ENCODE measurements at places on chromosomes 7 and 10. TPM values are rescaled to one million over a fixed set of nuclear protein-coding genes. Genes with fewer than 3 reads are reported as not detected.
A peak's percentile ranks its signal among the peaks of the same experiment; 100 is the strongest.

XRCC2 gene
- total RNA-seq: 1.7 TPM

LEP gene
- total RNA-seq: 7.4 TPM

PCDH15 gene
- total RNA-seq: 0.25 TPM

CAMK2B gene
- total RNA-seq: 3.2 TPM

KEL gene
- 2.2 TPM for total RNA-seq

SAP25 gene
- total RNA-seq: 2.9 TPM

KCND2 gene
- total RNA-seq: 3.7 TPM

AKR1C2 gene
- total RNA-seq: 104 TPM

HOXA3 gene
- 3.9 TPM for total RNA-seq

DNA sequence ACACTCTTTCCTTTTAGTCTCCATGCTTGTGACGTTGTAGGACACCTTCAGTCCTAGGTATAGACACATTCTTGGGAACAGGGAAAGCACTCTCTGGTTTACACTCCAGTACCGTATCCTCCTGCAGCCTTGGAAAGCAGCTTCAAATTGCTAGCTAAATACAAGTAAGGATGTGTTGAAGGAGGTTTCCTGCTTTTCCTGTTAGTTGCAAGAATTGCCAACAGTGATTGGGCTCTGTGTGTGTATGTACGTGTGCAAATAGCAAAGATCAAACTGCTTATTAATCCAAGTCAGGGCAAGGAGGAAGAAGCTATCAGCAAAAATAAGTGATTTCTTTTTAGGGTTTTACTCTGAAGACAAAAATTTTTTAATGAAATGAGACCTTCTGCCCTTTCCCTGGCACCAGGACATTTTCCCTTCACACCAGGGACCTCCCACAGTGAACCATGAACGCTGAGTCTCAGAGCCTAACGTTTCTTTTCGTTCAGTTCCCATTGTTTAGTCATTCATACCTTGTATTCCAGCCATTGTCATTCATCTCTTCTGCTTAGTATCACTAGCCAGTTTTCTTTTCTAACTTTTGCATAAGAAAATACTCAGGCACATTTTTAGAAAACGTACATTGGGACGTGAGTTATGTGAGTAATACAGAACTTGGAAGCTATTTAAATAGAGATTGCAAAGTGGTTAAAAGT, 36.9 kb upstream of the AUTS2 start:
- no peak overlapping the region for H3K27ac ChIP-seq
- no peak overlapping the region for H3K4me3 ChIP-seq
- no peaks in the 10 kb centered on the region for H3K27me3 ChIP-seq
- H3K36me3 ChIP-seq: no peaks in the 10 kb centered on the region
- no peak for DNase-seq

DNA sequence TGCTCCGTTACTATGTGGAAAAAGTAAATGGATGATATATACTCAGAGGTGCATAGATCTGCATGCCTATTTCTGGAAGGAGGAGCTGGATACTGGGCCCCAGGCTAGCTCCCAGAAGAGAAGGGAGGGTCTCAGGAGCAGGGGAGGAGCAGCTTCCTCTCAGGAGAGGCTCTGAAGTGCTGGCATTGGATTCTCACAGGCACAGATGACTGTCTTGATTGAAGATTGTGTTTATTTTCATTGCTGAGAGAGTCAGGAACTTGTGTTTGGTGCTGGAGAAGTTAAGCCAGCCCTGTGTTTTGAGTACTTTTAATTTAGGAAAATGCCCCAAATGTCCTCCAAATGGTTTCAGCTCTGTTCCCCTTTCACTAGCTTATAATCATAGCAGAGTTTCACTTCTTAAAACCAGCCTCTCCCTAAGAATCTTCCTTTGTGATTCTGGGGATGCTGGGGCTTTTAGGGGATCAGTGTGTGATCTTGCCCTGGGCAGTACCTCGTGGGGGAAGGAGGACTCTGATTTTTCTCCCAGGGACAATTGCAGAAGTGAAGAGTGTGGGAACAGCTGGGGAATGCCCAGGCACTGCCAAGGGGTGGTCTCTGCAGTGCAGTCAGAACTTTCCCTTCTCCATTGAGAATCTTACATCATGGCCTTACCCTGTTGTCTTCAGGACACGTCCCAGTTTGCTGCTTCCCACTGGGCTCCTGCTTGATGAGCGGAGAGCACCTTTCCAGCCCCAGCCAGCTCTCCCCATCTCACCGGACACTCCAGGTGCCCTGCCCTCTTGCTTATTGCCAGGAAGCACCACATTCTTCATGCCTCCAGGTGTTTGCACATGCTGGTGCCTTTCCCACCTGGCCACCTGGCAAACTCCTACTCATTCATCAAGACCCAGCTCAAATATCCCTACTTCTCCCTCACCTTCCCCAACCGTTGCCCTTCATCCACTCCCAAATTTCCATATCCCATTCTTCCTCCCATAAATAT, 102.8 kb downstream of the ARHGAP22 start:
- H3K27me3 ChIP-seq: no peaks in the 10 kb centered on the region
- H3K36me3 ChIP-seq: no peaks in the 10 kb centered on the region
- no peak overlapping the region for H3K4me3 ChIP-seq

DNA sequence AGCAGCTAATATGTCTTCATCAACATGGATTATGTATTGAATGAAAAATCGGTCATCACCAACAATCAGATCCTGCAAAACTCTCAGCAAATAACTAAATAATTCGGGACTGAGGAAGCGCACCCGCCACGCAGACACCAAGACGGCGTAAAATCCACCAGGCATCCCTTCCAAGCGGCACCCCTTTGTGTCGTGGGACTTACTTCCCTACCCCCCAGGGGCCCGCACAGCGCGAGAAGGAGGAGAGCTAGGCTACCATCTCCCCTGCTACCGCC, 721 bp downstream of the ARL3 start:
- H3K36me3 ChIP-seq: no peaks in the 10 kb centered on the region
- no peak for DNase-seq
- peak overlapping the region; percentile 88 for H3K4me3 ChIP-seq

GRCh38 chr10:15601819-15602218, 117.9 kb downstream of the ITGA8 start:
- no peak overlapping the region for H3K4me3 ChIP-seq
- no peak for DNase-seq
- H3K27me3 ChIP-seq: no peaks in the 10 kb centered on the region
- H3K36me3 ChIP-seq: no peaks in the 10 kb centered on the region

- no peak for DNase-seq
- H3K27ac ChIP-seq: no peak overlapping the region
Observed at GRCh38 chr7:98075801-98076200, 30.9 kb upstream of the LMTK2 start.

GRCh38 chr7:1112109-1112508, 24.2 kb downstream of the GPER1 start:
- H3K27me3 ChIP-seq: no peaks in the 10 kb centered on the region
- DNase-seq: no peak
- H3K36me3 ChIP-seq: no peaks in the 10 kb centered on the region

DNA sequence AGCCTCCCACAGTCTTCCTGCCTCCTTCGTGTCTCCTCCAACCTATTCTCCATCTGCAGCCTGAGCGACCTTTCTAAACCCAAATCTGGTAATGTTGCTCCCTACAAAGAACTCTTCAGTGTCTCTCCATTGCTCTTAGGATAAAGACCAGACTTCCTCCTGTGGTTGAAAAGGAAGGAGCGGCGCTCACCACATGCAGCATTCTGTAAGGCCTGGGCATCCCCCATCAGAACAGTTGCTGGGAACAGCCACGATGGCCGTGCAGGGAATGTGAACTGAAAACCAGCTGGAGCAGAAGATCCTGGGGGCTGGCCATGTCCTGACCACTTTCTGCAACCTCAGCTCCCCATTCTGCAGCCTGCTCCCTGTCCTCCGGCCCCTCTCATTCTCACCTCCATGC, 237.8 kb upstream of the ZMIZ1 start:
- no peaks in the 10 kb centered on the region for H3K36me3 ChIP-seq
- DNase-seq: no peak
- H3K27me3 ChIP-seq: no peaks in the 10 kb centered on the region
- H3K4me1 ChIP-seq: no peaks in the 10 kb centered on the region
- H3K27ac ChIP-seq: no peak overlapping the region

DNA sequence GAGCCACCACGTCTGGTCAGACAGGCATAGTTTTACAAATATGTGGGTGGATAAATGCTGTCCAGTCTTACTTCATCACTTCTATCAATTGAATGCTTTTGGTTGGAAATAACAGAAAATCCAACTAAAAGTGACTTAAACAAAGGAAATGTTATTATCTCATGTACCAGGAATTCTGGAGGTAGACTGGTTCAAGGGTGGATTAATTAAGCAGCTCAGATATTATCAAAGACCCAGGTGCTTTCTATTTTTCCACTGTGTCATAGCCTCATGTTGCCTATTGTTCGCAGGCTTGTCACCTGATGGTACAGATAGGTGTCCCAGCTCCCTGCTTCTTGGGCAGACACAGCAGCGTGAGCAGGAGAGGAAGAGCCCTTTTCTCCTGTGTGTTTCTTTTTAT, 156.1 kb upstream of the CTBP2 start:
- DNase-seq: no peak
- H3K27ac ChIP-seq: no peak overlapping the region
- no peak overlapping the region for H3K4me3 ChIP-seq
- H3K4me1 ChIP-seq: no peaks in the 10 kb centered on the region
- no peaks in the 10 kb centered on the region for H3K27me3 ChIP-seq

GRCh38 chr7:145848691-145849090, 267.9 kb upstream of the CNTNAP2 start:
- H3K4me1 ChIP-seq: no peaks in the 10 kb centered on the region
- H3K4me3 ChIP-seq: no peak overlapping the region
- H3K36me3 ChIP-seq: no peaks in the 10 kb centered on the region
- no peaks in the 10 kb centered on the region for H3K27me3 ChIP-seq

DNA sequence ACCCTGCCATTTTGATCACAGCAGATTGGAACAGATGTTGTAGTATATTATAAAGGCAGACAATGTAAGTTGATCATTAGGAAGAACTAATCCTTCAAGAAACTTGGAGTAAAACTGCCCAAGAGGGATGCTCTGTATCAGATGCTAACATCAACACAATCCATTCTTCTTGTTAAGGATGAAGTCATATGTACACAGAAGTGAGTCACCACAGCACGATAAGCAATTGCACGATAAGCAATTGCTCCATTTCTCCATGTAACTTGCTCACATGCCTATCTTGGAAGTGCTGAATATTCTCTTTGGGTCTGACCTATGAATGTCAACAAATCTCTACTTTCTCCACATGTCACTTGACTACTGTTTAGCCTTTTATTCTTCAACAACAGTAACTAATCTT, 41.5 kb upstream of the DMTF1 start:
- no peaks in the 10 kb centered on the region for H3K36me3 ChIP-seq
- H3K27me3 ChIP-seq: no peaks in the 10 kb centered on the region
- no peak overlapping the region for H3K27ac ChIP-seq
- H3K4me3 ChIP-seq: no peak overlapping the region
- no peaks in the 10 kb centered on the region for H3K4me1 ChIP-seq

DNA sequence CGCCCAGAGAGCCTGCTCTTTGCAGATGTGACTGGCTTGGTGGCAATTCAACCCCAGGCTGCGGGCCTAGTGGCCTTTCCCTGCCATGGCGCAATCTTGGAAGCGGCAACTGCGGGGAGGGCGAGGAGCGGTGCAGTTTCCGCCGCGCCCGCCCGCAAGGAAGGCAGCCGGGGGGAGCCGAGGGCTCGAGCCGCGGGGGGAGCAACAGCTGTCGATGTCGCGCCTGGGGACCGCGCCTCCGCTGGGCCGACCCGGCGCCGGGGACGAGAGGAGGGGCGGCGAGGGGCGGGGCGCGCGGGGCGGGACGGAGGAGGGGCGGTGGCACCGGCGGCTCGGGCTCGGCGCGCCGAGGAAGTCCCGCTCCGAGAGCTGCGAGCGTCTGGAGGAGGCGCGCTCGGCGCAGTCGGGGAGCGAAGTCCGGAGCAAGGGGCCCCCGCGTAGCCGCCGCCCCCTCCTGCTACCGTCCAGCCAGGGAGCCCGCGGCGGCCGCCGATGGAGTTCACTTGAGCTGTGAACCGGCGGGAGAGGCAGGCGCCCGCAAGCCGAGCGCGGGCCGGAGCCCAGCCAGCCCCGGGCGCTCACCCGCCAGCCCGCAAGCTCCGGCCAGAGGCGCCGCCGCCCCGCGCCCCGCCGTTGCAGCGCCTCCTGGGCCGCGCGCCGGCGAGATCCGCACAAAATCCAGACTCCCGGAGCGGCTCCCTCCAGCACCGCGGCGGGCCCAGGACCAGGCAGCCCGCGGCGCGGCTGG, 438.1 kb upstream of the GALNT17 start:
- DNase-seq: no peak
- peaks cover 27% of the 10 kb centered on the region for H3K4me1 ChIP-seq
- H3K27me3 ChIP-seq: no peaks in the 10 kb centered on the region
- peak overlapping the region; percentile 75 for H3K27ac ChIP-seq
- H3K36me3 ChIP-seq: no peaks in the 10 kb centered on the region
- peak overlapping the region; percentile 75 for H3K4me3 ChIP-seq

- no peak for DNase-seq
- no peaks in the 10 kb centered on the region for H3K27me3 ChIP-seq
- H3K4me3 ChIP-seq: no peak overlapping the region
- H3K27ac ChIP-seq: no peak overlapping the region
- no peaks in the 10 kb centered on the region for H3K4me1 ChIP-seq
Observed at GRCh38 chr10:12615296-12616220, 266.2 kb downstream of the CAMK1D start.

DNA sequence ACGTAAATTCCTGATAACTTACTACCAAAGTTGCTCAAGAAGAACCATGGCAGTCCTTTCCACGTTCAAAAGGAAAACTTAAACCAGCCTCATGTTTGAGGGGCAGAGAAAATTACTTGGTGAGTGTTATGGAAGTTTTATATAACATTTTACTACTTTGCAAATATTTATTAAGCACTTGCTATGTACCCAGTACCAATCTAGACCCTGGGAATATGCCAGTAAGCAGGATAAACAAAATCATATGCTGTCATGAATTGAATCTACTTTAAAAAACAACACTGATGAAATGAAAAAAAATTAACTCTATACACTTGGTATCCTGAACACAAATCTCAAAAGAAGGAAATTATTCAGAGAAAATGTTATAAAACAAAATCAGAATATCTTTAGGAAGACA, 46.1 kb downstream of the NCAPG2 start:
- no peaks in the 10 kb centered on the region for H3K4me1 ChIP-seq
- no peaks in the 10 kb centered on the region for H3K36me3 ChIP-seq
- no peak overlapping the region for H3K27ac ChIP-seq
- no peak for DNase-seq

- no peak overlapping the region for H3K4me3 ChIP-seq
- DNase-seq: no peak
- H3K27ac ChIP-seq: no peak overlapping the region
- no peaks in the 10 kb centered on the region for H3K4me1 ChIP-seq
- no peaks in the 10 kb centered on the region for H3K36me3 ChIP-seq
Observed at GRCh38 chr10:70775679-70776454, 9.3 kb downstream of the TBATA start.

GRCh38 chr10:124755581-124755980, 11.4 kb upstream of the FAM53B start:
- no peaks in the 10 kb centered on the region for H3K36me3 ChIP-seq
- DNase-seq: no peak
- no peak overlapping the region for H3K4me3 ChIP-seq

- no peak overlapping the region for H3K4me3 ChIP-seq
- no peaks in the 10 kb centered on the region for H3K36me3 ChIP-seq
- peaks cover 45% of the 10 kb centered on the region for H3K4me1 ChIP-seq
- H3K27me3 ChIP-seq: no peaks in the 10 kb centered on the region
- H3K27ac ChIP-seq: no peak overlapping the region
- DNase-seq: no peak
Observed at GRCh38 chr7:55970561-55970960, 6.2 kb downstream of the NIPSNAP2 start.

Data from vagina (tissue), 2 donors.